ENCODE measurements at places on chromosomes 13 and 19.

DNA sequence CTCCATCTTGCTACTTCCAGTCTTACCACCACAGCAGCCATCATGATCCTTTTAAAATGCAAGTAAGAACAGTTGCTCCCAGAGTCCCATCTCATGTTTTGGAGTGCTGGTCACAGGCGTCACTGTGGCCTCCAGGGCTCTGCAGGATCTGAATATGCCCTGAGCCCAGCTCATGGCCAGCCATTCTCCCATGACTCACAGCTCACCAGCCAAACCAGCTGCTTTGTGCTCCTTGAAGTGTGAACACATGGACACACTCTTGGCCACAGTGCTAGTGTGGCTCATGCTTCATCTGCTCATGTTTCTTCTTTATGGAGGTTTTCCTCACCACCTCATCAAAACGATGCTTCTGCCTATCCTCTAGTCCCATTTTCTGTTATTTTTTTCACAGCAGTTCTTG is 466.5 kb downstream of the UQCRFS1 start:
- no peak for DNase-seq

GRCh38 chr13:41780715-41781706 is 179.9 kb downstream of the VWA8 start:
- DNase-seq: no peak

- DNase-seq: peak; percentile 47
Measured at GRCh38 chr13:97124915-97125809, 97.0 kb upstream of the MBNL2 start.

GRCh38 chr13:75704927-75705288 is 68.8 kb downstream of the LMO7 start:
- DNase-seq: no peak

Data from putamen (tissue), 1 donor.